Left ventricle myocardium inferior (tissue), 1 donor: ENCODE measurements at places on chromosomes 4 and X.

DNA sequence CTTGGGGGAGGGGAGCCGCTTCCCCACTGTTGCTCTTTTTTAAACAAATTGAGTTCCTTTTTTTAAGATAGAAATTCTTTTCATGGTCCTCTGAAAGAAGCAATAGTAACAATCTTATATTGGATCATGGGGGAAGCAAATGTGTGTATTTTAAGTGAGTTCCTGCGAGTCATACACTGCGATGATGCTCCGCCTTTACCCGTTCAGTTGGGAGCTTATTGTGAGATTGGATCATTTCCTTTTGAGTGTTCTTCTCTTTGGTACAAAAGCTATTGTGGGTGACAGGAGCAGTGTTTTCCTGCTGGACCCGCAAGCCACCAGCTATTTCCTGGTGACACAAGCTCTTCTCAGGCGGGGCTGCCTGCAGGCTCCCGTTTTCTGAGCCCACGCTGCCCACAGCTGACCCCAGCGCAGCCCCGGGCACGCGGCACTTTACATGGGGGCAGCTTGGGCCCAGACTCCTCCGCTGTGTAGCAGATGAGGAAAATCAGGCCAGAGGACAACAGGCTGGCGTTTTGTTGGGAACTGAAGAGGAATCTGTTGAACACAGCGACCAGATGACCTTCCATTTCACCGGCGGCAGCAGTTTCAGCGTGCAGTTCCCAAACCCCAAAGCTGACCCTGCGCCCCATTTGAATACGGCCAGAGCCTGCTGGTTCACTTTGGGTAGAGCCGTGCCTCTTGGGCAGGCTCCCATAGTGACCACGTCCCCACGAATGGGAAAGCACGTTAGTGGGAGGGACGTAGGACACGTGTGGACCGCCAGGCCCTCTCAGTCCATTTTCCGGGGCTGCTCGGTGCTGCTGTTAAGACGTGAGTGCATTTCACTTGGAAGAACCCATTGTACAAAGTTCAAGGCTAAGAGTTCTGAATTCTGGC lies 12.2 kb downstream of the TADA2B start:
- no peak for DNase-seq

GRCh38 chr4:90643156-90643555 lies 516.0 kb downstream of the CCSER1 start:
- DNase-seq = no peak

DNA sequence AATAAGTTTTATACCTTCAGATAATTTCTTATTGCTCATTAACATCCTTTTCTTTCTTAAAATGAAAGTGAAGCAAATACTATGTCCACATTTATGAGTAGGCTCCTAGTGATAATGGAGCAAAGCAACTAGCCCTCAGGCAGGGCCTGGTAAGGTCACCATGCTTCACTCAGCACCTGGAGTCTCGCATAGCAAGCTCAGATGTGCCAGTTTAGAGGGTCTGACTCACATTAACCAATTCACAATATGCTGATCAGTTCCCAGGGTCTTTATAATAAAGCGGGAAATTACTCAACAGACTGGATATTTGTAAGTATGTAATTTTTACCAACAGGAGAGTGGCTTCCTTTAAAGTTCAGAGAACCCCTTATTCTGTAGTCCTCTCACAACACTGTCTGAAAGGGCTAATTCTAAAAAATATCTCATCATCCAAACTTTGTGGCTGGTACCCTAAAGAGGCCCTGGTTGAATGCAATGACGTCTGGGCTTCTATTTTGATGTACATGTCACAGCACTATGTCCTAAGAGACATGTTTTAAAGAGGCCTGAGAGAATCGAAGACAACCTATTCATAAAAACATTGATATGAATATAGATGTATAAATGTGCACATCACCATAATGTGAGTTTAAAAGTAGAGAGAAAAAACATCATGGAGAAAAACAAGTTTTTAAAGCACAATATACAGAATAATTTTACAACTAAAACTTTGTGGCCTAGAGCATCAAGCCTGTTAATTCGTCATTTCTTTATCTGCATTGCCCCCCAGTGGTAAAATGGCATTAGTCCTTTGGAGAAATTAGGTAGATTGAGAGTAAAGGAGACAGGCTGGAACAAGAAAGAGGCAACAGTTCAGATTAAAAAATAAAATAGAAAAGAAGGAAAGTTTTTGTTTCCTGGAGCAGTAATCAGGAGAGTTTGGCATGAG lies 44.3 kb downstream of the IL21 start:
- no peak for DNase-seq

DNA sequence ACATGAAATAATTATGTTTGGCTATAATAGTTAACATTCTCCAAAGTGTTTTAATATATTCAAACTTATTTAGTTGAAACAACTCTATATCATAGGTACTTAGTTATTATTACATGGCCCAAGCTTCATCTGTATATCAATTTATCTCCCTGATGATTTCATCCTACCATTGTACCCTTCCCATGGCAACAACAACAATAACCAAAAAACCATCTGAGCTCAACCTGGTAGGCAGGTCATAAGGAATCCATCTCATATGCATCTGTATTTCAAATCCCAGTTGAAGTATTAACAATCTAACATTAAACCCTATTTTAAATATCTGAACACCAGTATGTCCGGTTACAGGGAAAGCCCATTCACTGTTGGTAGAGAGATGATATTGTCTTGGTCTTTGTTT lies 33.1 kb upstream of the SLC7A11 start:
- DNase-seq = no peak

GRCh38 chr4:88138561-88138960 lies 19.9 kb downstream of the ABCG2 start:
- no peak for DNase-seq

GRCh38 chrX:41750716-41751115 lies 26.7 kb downstream of the GPR82 start:
- no peak for DNase-seq
